ENCODE measurements at places on chromosomes 2 and 18.

DNA sequence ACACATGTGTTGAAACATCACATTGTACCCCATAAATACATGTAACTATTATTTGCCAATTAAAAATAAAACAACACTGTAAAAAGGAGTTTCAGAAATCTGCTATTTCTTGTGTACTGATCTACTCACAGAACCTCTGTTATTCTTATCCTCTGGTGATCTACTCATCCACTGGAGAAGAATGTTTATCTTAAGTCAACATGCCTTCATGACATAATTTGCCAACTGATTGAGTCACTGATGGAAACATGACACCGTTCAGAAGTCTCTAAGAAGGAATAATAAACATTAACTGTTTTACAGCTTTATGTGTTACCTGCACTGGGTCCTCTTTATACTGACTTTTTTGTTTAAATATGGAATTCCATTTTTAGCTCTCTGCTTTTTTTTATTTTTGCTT, 555.2 kb downstream of the DCDC2C start:
- no peak for DNase-seq

DNA sequence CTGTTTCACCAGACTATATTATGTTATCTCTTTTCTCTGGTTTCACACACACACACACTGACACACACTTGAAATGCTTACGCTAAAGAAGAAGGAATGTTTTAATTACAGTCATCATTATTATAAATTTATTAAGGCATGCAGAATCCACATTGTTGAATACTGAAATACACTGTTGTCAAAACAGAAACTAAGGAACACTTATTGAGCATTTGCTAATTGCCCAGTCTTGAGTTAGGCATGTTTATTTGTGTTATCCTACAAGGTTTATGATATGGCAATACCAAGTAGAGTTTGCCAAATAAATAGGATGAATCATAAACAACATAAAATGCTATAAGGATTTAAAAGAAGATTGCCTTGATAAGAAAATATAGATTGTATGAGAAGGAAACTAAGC, 917.0 kb upstream of the PIK3C3 start:
- DNase-seq: no peak

DNA sequence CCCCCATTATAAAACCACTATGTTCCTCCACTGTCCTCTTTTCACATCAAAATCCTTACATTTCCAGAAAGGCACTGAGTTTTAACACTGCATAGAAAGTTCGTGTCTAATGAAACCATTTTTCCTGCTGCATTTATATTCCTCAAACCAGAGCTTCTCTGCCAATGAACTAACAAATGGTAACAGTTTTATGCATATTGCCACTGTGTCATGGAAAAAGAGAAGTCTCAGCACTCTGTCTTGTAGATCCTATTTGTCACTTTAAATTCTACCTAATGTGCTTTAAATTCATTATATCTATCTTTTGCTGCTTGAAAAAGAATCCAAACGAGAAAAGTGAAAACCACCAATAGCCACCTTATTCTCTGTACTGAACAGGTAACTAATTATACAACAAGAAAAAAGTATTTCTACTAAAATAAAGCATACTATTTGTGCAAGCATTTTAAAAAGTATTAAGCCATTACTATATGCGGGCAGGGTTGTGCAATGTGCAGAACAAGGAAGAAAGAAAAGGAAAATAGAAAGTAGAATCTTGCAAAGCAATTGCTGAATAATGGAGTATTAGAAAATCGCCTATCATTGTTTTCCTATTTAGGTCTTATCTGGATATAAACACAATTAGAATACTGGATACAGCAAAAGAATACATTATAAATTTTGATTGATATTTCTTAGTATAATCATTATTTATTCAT, 328.9 kb downstream of the ZEB2 start:
- no peak for DNase-seq

GRCh38 chr18:24475926-24476589, 15.6 kb downstream of the HRH4 start:
- no peak for DNase-seq

DNA sequence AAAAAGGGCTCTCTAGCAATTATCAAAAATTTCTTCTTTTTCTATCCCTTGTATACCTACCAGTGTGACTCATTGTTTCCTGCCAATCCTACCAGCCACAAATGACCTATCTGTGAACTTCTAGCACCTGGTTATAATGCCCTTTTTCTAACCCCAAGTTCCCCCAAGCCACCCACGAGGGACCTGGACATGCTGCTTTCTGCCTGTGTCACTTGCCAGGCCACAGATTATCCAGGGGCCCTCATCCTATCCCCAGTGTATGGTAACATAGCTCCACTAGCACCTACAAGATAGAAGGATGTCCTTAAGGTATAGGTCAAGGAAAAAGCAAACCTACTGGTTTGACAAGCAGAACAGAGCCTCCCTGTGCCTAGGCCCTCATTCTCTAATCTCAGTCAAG, 26.8 kb downstream of the AAK1 start:
- DNase-seq: peak; percentile 40

DNA sequence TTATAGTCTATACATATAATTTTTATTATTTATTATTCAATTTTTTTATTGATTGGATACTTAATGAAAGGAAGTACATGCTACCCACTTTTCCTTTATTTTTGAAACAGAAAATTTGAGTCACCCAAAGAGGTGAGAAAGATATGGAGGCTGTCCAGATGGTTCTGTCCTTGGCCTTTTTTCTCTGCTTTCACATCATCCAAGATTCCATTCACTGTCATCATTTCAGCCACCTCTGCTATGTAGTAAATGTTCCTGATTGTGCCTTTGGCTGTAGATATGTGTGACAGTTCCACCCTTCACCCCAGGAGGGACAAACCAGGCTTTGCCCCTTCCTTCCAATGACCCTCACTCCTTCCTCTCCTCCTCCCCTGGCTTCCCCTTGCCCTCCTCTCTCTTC, 675.7 kb upstream of the ID2 start:
- no peak for DNase-seq

GRCh38 chr2:188720811-188721605, 253.2 kb upstream of the COL3A1 start:
- no peak for DNase-seq

DNA sequence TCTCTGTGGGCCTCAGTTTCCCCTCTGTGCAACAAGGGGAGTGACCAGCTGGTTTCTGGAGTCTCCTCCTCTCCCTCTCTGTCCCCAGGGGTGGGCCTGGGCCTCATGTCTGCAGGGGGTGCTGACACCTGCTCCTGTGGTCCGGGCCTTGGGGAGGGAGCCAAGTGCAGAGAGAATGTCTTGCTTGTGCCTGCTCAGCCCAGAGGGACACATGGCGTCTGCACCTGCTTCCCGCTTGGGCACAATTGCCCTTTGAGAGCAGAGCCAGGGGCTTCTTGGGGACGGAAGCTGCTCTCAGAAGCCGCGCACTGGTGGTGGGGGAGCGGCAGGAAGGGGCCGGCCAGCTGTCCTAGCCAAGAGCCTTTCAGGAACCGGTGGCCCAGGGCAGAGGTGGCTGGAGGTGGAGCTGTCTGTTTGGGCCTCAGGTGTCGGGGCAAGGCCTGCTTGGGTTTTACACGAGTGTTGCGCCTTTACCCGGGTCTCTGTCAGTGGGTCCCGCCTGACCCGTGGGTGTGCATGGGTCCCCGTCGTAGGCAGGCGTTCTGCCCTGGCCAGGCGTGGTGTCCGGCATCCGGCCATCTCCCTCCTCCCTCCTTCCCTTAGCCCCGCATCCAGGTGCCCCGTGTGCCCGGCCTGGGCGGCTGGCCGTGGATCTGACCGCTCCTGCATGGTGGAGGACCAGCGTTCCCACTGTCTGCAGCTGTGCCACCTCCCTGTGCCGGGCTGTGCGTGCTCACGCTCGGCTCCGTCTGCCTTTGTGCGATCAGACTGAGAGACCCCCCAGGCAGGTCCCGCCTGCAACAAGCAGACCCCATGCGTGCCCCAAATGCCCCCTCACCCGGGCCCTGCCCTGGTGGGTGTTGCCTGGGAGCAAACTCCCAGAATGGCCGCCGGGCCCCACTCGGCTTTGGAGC, 4.0 kb downstream of the NEU4 start:
- DNase-seq: no peak

GRCh38 chr2:241081643-241082340, 20.3 kb downstream of the MTERF4 start:
- no peak for DNase-seq

GRCh38 chr2:118837621-118838020, 9.8 kb downstream of the EN1 start:
- no peak for DNase-seq

GRCh38 chr2:162252153-162252552, 8.9 kb upstream of the FAP start:
- no peak for DNase-seq

Measured in activated CD4-positive, alpha-beta T cell treated with anti-CD3 and anti-CD28 coated beads, Interleukin-2, amount 50 U/mL, for 4 hours (primary cell).